IPS DF 6.9 (cell line): ENCODE measurements at places on chromosomes 5 and 9.

DNA sequence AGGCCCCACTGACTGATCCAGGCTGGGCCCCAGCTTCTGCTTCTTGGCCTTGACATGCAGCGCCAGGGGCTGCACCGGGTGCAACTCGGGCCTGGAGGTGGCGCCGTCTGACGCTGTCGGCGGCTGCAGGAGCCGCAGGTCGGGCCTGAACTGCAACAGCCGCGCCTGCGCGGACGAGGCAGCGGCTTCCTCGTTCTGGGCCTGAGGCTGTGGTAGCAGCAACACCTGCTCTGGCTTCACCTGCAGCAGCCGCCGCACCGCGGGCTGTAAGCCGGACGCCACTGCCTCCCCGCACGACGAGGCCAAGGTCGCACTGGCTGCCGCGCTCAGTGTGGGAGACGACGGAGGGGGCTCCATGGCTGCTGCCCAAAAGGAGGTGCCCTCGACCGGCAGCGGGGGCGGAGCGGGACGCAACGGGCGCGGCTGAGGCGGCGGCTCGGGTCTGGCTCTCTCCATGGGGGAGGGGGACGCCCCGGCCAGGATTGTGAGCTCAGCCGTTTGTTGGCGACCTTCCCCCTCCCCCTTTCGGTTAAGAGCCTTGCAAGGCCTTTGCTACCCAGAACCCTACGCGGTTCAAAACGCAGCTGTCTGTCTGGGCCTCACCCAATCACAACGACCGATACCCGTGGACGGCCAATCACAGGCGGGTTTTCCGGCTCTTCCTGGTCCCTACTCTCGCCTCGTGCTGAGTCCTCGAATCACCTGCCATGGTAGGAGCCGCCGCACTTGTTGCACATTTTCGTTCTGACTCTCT lies 438 bp downstream of the SOX30 start:
- no peak for DNase-seq
- H3K4me3 ChIP-seq: peak overlapping the region; percentile 39; the same call in 1 of the 2 replicates
- no peaks in the 10 kb centered on the region for H3K4me1 ChIP-seq

DNA sequence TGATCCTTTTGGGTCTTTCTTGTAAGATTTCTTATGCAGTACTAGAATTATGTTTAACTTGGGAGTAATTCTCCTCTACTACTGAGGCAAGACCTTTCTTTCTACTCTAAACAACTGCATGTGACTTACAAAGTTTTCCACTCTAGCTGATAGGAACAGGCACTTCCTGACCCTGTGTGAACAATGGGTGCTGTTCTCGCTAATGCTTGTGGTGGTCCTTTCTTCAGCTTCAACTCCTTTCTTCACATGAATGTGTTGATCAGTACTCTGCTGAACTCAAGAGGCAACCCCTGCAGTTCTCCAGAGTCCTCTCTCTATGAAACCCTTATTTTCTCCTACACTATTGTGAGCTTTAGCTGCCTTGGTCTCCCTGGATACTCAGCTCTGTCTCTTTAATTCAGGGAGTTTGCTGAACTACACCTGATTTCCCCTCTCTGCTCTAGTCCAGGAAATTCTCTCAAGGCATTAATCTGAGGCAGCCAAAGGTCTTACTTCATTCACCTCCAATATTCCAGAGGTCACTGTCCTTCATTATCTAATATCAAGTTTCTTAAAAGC lies 484.6 kb upstream of the PIK3R1 start:
- no peaks in the 10 kb centered on the region for H3K27me3 ChIP-seq
- no peak for DNase-seq
- H3K4me1 ChIP-seq: no peaks in the 10 kb centered on the region
- H3K27ac ChIP-seq: no peak overlapping the region
- no peaks in the 10 kb centered on the region for H3K36me3 ChIP-seq
- H3K4me3 ChIP-seq: no peak overlapping the region

DNA sequence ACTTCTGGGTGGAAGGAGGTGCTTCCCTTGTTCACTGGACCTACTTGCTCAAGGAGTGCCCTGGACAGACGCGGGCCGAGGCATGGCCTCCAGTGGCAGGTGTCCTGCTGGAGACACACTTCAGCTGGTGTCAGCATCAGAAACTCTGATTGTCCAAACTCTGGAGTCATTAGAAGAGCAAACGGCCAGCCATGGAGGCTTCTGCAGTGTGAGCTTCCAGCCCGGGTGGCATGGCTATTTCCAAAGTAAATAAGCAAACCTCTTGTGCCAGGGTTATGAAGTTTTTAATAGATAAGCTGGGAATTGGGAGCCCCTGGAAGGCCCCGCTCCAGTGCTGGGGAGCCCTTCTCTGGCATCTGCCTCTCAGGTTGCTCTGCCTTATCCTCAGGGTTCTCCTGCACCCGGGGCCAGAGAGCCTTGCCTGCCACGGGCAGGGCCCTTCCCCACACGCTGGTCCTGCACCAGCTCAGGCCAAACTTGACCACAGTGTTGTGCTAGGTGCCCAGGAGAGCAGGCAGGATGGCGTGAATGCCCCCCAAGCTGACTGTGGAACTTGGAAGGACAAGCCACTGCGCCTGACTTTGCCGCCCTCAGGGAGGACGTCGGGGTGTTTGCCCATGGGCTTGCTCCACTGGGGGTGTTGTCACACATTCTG lies 285.6 kb downstream of the GADD45G start:
- no peaks in the 10 kb centered on the region for H3K4me1 ChIP-seq
- no peaks in the 10 kb centered on the region for H3K27me3 ChIP-seq
- no peak for DNase-seq

DNA sequence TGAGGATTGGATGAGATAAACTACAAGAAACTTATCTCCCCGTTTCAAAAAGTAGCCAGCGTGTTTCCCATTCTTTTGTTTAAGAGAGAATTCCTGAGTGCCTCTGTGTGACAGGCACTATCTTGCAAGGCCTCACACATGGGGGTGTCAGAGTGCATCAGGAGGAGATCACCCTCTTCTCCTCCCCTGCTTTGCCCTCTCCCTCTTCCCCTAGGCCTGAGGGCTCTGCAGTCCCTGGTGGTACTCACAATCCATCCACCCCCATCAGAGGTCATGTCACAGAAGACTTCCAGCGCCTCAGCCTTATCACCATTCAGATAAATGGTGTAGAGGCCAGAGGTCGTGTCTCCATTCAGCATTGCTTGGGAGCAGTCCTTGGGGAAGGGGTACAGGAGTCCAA lies 88.0 kb downstream of the TNC start:
- no peaks in the 10 kb centered on the region for H3K27me3 ChIP-seq
- no peaks in the 10 kb centered on the region for H3K36me3 ChIP-seq
- no peaks in the 10 kb centered on the region for H3K4me1 ChIP-seq
- DNase-seq: no peak

- DNase-seq: no peak
- H3K27ac ChIP-seq: no peak overlapping the region
- no peak overlapping the region for H3K4me3 ChIP-seq
- no peaks in the 10 kb centered on the region for H3K36me3 ChIP-seq
Measured at GRCh38 chr9:129999141-129999510, 43.9 kb downstream of the FNBP1 start.

- H3K27me3 ChIP-seq: peaks cover 7% of the 10 kb centered on the region; the same call in 1 of the 2 replicates
- H3K27ac ChIP-seq: no peak overlapping the region
- no peaks in the 10 kb centered on the region for H3K36me3 ChIP-seq
- DNase-seq: no peak
Measured at GRCh38 chr5:136034492-136034891, 5.7 kb downstream of the TGFBI start.

DNA sequence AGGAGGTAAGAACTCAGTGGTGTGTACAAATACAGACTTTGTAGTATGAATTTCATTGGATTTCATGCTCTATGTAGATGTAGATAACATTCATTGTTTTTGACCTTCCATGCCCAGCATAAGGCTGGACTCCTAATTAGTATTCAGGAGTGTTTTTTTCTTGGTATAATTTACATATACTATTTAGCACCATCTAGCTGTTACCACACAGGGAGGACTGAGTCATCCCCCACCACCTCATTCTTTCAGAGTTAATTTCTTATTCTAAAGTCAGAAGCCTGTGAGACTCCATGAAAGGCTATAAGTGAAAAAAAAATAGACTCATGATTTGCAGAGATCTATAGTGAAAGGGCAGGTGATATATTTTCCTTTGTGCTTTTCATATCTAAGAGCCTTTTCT lies 555.0 kb downstream of the PRR16 start:
- no peaks in the 10 kb centered on the region for H3K36me3 ChIP-seq
- no peak overlapping the region for H3K27ac ChIP-seq
- no peak for DNase-seq
- no peak overlapping the region for H3K4me3 ChIP-seq

DNA sequence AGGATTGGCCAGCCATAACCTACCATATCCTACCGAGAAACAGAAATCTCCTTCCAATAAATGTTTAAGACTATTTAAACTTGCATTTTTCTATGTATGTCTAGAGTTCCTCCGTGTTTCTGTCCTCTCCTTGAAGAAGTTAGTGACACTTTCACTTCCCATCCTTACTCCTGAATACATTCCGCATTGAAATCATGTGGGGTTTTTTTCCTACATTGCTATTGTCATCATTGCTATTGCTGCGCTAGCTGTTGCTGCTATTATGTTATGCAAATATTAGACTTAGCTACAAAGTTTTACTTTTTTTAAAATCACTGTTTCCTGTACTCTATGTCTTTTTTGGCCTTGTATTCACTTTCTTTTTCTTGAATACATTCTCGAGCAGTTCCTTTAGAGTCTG lies 83.3 kb upstream of the NEK6 start:
- no peak for DNase-seq
- no peaks in the 10 kb centered on the region for H3K36me3 ChIP-seq
- no peak overlapping the region for H3K27ac ChIP-seq
- H3K27me3 ChIP-seq: no peaks in the 10 kb centered on the region
- no peak overlapping the region for H3K4me3 ChIP-seq

GRCh38 chr5:42887097-42887496 lies 75.4 kb upstream of the SELENOP start:
- H3K4me1 ChIP-seq: no peaks in the 10 kb centered on the region
- H3K27me3 ChIP-seq: no peaks in the 10 kb centered on the region
- DNase-seq: no peak
- H3K36me3 ChIP-seq: no peaks in the 10 kb centered on the region
- no peak overlapping the region for H3K4me3 ChIP-seq

GRCh38 chr5:10366310-10367272 lies 13.1 kb downstream of the MARCHF6 start:
- no peaks in the 10 kb centered on the region for H3K36me3 ChIP-seq
- no peak overlapping the region for H3K4me3 ChIP-seq
- no peak for DNase-seq
- no peak overlapping the region for H3K27ac ChIP-seq
